Right ventricle myocardium inferior (tissue), 1 donor: ENCODE measurements at places on chromosomes 5 and 9.

DNA sequence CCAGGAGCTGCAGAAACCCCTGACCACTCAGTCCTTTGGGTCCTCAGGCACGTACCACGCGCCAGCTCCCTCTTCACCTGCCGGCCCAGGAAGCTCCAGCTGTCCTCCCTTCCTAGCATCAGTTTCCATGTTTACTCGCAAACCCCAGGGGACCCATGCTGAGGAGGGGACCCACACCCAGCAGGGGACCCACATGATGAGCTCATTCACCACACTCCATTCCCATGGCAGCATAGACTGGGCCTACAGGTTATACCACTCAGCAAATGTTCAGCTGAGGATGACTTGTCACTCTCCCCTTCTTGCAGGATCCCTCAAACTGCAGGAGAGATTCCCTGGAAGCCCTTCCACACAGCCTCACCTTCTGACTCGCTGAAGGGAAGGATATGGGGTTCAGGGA lies 73.5 kb upstream of the GALNT10 start:
- DNase-seq: no peak

GRCh38 chr9:99746406-99746805 lies 75.3 kb upstream of the NR4A3 start:
- no peak for DNase-seq

DNA sequence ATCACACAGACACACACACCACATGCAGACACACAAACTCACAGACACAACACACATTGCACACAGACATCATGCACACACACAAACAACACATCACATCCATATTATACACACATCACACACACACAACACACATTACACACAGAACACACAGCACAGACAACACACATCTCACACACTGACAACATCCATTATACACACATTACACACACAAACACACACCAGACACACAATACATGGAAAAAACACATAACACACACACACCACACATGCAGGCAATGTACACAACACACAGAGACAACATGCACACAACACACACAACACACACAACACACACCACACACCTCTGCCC lies 4.8 kb upstream of the CCDC187 start:
- DNase-seq: no peak

DNA sequence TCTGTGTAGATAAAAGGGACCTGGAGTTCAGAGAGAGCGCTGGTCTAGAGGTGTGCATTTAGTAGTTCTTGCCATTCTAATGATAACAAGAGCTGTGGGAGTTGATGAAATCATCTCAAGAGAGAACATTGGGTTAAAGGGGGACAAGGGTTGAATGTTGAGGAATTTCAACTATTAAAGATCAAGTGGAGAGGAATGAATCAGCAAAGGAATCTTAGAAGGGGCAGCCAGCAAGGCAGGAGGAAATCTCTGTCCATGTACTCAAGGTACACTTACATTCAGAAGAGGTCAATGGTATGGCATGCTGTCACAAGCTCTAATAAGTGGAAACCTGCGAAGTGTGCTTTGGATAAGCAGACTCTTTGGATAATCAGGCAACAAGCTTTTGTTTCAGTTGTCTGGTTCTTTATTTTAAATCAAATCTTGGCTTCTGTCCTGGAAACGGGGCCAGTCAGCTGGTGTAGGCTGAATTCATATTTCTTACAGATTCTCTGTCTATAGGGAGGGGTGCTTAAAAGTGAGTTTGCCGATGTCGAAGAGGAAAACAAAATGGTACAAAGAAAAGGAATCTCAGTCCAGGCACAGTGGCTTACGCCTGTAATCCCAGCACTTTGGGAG lies 320.5 kb upstream of the CD180 start:
- no peak for DNase-seq

DNA sequence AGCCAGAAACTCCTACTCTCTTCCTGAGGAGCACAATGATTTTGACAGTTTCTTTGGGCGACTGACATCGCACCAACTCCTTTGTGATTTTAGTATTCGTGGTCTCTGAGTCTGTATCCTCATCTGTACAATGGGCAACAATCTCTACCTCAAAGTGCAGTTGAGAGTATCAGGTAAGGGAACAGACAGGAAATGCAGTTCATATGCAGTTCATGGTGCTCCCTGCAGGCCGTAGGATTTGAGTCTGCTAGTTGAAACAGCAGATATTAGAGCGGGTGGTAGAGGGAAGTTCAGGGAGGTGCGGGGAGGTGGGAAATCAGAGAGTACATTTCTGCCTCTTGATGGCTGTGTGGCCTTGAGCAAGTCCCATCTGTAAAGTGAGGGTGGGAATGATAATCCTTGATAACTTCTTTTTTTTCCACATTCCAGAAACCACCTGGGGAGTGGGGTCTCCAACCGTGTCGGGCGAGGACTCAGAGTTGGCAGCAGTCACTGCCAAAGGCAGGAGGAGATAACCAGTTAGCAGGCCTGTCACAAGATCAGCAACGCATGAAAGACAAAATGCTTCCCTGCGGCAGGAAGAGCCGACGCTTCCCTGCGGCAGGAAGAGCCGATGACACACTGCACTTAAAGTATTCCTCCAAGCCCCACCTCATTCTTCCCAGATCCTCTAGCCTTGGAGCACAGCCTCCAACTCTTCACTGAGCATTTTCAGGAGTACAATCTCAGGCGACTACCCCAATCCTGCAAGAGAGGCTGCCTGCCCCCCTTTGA lies 6.0 kb upstream of the NEK6 start:
- no peak for DNase-seq
